G401 (cell line): ENCODE measurements at places on chromosomes 12 and 14.

- DNase-seq, result no peak
Observed at GRCh38 chr12:93848523-93849101, 171.4 kb downstream of the CRADD start.

DNA sequence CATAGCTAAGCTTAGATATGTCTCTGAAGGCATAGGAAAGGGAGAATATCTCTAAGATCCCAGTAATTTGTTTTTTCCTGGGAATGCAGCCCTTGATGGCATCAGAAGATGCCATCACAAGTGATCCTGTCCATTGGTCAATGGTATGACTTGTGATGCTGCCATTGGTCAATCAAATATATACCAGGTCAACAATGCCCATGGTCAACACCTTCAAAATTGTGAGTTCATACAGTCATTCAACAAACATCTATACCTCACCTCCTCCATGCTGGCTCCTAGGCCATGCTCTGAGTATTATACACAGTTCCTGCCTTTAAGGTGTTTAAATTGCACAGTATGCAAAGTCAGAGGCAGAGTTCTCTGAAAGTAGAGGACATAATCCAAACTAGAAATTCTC lies 19.3 kb upstream of the IL22 start:
- DNase-seq, result no peak

DNA sequence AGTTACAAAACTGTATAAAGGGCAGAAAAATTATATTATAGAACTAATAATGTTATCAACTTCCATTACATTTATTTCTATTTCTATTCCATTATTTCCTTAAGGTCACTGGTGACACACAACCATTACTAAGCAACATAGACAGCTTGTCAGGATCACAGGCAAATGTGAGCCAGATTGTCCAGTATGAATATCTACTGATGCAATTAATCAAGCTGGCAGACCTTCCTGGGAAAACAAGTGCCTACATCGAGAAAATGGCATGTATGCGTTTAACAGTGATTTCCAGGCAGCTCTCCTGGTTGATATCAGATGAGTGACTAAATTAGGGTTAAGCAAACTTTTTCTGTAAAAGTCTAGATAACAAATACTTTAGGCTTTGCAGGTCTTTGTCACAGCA lies 36.9 kb upstream of the TSPAN8 start:
- DNase-seq, result no peak

DNA sequence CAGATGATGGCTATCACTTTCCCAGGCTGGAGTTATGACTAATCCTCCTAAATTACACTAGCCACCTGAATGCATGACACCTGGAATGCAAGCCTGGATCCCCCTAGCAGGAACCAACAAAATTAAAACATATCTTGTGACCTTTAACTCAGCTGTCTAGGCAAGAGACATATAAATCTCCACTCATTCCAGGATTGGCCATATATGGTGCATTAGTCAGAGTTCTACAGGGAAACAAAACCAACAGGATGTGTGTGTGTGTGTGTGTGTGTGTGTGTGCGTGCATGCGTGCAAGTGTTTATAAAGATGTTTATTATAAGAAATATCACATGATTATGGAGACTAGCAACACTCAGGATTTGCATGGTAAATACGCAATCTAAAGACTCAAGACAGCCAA lies 212.8 kb downstream of the KIF21A start:
- DNase-seq, result no peak

GRCh38 chr12:92378682-92379479 lies 233.2 kb upstream of the BTG1 start:
- no peak for DNase-seq
